D721Med (cell line): ENCODE measurements at places on chromosomes 2 and 18.

DNA sequence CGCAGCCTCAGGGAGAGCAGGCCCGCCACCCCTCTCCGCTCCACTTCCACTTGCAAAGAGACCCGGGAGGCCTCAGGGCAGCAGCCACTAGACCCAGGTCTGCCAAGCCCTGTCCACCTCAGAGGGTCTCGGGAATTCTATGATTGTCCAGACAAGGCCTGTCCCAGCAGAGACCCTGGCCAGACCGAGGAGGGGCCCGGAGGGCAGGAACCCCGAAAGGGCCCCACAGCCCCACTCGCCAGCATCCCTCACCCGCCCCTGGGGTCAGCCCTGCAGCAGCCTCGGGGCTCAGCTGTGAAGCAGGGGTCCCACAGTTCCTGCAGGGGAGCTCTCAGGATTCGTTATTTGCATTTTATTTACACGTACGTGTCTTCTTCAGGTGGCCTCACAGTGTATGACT, 269.5 kb downstream of the EIPR1 start:
- DNase-seq = no peak

DNA sequence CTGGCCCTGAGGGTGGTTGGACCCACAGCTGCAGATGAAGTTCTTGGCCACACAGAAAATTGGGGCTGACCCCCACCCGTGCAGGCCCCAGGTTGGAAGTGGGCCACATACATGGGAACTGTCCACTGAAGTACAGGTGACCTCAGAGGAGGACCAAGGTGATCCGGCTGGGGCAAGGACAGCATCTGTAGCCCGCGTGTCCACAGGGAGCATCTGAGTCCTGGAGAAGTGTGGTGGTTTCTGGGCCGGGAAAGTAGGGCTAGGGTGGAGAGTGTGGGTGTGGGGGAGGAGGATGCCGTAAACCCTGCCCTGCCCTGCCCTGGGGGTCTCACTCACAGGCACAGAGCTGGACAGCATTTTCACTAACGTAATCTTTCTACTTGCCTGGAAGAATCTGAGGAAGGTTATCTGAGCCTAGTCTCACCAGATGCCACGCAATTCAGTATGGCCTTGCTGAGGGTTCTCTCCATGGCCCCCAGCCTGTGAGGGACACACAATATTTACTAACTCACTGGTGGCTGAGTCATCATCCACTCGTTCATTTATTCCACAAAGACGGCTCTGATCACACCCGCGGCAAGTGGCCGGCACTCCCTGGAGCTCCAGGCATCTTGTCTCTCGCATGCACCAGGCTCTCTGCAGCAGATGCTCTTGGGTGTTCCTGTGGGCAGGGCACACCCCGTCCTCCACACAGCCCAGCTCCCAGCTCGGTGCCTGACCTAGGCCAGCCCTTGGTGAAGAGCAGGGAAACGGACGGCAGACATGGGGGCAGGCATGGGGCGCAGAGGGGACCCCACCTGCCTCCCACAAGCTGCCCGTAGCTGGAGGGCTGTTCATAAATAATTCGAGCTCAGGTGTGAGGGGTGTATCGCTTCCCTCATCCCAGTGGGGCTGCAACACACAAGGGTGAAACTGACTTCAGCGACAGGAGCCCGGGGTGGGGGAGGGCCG, 51.2 kb downstream of the INHBB start:
- no peak for DNase-seq

- DNase-seq = no peak
These were observed 48.8 kb upstream of the LCLAT1 start for GRCh38 chr2:30398084-30398873.

GRCh38 chr2:15460112-15460620, 101.0 kb downstream of the NBAS start:
- DNase-seq = no peak

DNA sequence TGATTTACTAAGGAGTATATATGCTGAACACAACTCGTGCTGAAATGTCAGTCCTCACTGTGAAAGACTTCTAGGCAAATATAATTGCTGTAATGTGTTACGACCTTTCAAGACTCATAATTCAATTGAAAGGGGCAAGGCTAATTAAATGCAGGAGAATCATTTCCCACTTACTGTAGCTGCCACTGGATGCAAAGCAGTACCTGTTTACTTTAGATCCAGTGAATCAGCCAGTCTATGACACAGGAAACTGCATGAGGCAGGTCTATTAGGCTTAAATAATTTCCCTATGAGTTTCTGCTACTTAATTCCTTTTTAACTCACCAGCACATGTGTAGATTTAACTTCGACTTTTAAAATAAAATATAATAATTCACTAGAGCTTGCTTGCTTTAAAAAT, 125.6 kb downstream of the CTNNA2 start:
- DNase-seq = no peak

DNA sequence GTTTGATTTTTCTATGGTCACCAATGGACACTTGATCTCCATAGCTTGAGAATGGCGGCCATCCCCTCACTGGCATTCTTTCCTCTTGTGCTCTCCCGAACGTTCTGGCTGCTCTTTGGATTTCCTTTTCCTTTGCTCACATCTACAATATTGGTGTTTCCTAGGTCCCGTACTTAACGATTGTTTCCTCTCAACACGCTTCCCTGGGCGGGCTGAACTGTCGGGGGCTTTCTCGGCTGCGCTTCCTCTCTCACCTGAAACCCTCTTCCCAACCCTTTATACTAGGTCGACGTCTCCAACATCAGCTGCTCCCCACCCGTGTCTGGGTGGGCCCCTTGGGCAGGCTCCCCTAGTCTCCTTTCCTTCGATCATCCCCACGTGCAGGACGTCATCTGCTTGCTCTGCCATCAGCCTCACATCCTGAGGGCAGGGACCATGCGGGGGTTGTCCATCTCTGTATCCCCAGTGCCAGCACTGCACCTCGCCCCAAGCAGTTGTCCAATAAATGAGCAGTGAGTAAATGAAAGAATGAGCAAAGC, 634 bp upstream of the DIS3L2 start:
- DNase-seq = no peak

- DNase-seq = peak; percentile 97
These were observed 13.6 kb upstream of the NARS1 start for GRCh38 chr18:57635003-57635822.

DNA sequence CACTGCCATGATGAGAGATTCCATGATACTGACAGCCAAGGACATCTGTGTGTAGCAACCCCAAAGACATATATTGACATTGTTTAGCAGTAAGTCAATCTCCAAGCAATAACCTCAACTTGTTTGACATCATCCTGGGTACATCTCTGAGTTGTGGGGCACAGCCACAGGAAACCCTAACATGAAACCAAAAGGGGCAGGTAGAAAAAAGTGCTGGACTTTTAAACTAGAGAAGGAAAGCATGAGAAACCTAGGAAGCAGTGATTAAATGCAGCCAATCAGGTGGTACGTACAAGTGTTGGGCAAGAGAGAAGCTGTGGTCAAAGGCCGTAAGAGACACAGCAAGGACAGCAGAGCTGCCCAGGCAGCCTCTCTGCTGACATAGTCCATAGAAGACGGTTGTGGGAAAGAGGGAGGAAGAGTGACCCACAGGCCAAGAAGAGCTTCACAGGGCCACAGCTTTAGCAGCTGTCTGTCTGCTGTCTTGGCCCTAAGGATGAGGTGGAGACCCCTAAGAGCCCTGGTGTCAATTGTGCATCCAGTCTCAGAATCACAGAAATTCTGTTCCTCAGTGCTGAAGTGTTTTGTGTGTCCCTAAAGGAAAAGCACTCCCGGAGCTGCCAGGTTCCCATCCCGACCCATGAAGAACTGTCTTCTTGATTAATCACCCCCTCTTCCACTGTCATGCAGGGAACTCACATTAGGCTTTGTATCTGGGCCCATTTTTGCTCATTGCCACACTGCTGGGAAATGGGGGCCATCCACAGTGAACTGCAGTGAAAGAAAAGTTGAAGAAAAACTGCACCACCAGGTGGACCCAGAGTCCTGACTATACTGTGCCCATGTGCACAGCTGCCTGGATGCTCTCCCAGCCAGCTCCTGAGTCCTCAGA, 25.4 kb upstream of the CHN1 start:
- DNase-seq = no peak

- no peak for DNase-seq
These were observed 19.8 kb upstream of the RGPD4 start for GRCh38 chr2:107806901-107807300.

GRCh38 chr18:75563150-75563549, 135.6 kb upstream of the SMIM21 start:
- DNase-seq = no peak

GRCh38 chr2:138428710-138429440, 72.7 kb upstream of the SPOPL start:
- no peak for DNase-seq

DNA sequence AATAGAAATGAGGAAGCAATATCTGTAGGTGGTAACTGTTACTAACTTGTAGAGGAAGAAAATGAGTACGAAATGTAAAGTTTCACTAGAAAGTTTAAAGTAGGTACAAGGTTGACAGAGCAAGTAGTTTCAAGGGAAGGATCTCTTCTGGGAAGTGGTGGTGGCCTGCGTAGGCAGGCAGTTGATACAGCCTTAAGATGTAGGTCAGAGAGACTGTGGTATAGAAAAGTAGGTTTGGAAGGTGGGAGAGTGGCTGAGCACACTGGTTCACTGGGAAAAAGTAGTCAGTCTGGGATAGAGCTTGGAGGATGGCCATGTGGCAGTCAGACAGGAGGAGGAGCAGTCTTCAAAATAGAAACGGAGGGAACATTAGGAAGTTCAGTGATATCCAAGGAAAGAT, 23.5 kb downstream of the KDM3A start:
- DNase-seq = no peak

- DNase-seq = no peak
These were observed 26.4 kb downstream of the ASXL2 start for GRCh38 chr2:25851740-25852503.

DNA sequence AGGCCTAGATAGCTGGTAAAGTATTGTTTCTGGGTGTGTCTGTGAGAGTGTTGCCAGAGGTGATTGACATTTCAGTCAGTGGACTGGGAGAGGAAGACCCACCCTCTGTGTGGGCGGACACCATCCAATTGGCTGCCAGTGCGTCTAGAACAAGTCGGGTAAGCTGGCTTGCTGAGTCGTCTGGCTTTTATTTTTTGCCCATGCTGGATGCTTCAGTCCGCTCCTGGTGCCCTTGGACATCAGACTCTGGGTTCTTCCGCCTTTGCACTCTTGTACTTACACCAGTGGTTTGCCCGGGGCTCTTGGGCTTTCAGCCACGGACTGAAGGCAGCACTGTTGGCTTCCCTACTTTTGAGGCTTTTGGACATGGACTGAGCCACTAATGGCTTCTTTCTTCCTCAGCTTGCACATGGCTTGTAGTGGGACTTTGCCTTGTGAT, 24.3 kb downstream of the DIS3L2 start:
- no peak for DNase-seq

DNA sequence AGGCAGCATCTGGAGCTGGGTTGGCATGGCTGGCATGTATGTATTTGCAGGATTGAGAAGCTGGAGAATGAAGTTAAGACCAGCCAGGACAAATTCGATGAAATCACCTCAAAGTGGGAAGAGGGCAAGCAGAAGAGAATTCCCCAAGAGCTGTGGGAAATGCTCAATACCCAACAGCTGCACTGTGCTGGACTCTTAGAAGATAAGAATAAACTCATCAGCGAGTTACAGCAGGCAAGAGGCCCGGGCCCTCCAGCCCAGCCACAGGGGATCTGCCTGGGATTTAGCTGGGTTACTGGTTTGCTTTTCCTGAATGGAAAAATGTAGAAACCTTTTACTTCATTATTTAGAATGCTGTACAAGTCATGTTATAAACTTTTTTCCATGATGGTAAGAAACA, 22.5 kb downstream of the DRC1 start:
- no peak for DNase-seq

DNA sequence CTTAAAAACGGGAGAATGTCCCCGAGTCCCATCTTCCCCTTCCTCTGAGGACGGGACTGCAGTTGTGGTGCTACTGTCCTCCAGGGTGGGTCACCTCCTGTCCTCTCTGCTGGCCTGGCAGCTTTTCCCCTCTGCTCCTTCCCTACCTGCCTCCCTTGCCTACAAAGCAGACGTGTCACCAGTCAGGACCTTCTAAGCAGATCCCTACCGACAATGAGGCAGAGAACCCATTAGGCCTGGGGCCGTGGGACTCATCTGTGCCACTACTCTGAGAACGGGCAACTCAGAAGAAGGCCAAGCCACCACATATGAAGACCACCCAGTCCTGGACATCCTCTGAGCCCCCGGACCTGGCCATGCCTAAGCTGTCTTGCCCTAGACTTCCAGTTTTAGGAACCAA, 103.0 kb upstream of the TEX51 start:
- no peak for DNase-seq

- DNase-seq = no peak
These were observed 1.5 kb downstream of the INO80D start for GRCh38 chr2:206084439-206084869.

GRCh38 chr18:7803956-7804469, 236.9 kb downstream of the PTPRM start:
- DNase-seq = no peak

- no peak for DNase-seq
These were observed 237 bp downstream of the SLC39A6 start for GRCh38 chr18:36128907-36129299.

GRCh38 chr2:237132799-237133198, 47.1 kb downstream of the COPS8 start:
- DNase-seq = no peak

GRCh38 chr2:183952741-183953140, 645.6 kb upstream of the ZNF804A start:
- DNase-seq = no peak

DNA sequence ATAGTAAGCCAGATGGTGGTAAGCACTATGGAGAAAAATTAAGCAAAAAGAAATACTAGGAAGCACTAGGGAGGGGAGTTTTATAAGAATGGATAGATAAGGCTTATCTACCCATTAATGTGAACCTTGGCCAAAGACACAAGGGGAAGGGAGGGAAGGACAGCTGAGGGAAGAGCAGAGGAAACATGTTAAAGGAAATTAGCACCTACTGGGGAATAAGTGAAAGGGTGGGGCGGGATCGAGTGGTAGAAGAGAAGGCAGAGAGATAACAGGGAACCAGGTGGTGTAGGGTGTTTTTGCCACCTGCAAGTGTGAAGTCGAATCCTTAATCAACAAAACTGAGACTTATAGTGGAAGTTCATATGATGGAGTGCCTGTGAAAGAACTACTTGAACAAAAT, 1.7 kb downstream of the UNC80 start:
- no peak for DNase-seq

DNA sequence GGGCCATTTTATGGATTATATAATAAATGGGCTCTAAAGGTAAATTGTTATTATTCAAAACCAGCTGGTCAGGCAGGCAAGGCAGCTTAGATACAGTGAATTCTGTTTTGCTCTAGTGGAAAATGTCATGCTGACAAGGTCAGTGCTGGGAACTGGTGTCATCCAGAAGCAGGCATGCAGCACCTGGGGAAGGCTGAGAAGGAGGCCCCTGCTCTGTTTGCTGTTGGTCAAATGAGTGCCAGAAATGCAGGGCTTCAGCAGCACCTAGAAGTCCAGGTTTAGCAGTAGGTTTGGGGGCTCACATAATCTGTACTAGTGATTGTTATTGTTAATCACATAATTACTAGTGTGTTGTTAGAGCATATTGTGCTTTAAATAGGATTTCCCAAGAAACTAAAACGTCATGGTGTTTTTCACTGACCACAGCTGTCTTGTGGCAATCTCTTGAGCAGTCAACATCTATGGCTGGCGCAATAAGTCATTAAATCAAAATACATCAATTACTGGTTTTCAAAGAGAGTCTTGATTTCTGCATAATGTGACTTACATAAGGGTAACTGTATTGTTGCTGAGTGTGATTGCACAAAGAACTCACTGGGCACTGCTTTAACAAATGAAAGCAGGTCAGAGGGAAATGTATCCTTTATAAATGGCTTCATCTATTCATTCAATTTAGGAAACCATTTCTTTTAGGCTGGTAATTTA, 99.1 kb downstream of the MYO3B start:
- DNase-seq = no peak
